GM23248 (cell line): ENCODE measurements at places on chromosomes 6 and 20. TPM values are rescaled to one million over a fixed set of nuclear protein-coding genes. Genes with fewer than 3 reads are reported as not detected.
A peak's percentile ranks its signal among the peaks of the same experiment; 100 is the strongest.

The NRSN1 gene
- not detected in 2 replicates for total RNA-seq

DNA sequence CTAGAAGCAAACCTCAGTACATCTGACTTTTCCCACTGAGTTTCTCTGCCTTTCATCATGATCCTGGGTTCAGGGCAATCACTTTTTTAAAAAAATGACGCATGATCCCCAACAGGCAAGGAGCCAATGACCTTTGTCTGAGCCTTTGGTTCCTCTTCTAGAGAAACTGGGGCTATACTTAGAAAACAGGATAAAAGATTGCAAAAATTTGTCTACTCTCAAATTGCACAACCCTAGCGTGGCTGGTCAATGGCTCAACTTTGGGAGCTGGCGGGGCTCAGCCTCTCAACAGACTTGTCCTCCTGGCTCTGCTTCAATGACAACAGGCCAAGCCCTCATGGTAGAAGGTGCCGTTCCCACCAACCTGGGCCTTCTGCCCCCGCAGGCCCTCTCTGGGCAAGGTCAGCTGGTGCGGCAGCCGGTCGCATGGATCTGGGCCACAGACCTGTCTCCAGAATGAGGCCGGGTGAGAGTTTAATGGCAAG, 48.7 kb downstream of the PDYN start:
- H3K4me3 ChIP-seq = no peak overlapping the region
- peak; percentile 89 for DNase-seq
- H3K36me3 ChIP-seq = no peaks in the 10 kb centered on the region
- peak overlapping the region; percentile 79 for H3K27ac ChIP-seq
- no peaks in the 10 kb centered on the region for H3K27me3 ChIP-seq

GRCh38 chr6:154306696-154307095, 49.9 kb downstream of the IPCEF1 start:
- H3K4me1 ChIP-seq = peaks cover 8% of the 10 kb centered on the region; the same call in 1 of the 2 replicates
- no peaks in the 10 kb centered on the region for H3K27me3 ChIP-seq
- no peak overlapping the region for H3K4me3 ChIP-seq
- no peak for DNase-seq
- no peak overlapping the region for H3K27ac ChIP-seq
- H3K36me3 ChIP-seq = no peaks in the 10 kb centered on the region

- no peaks in the 10 kb centered on the region for H3K27me3 ChIP-seq
- peaks cover 13% of the 10 kb centered on the region for H3K4me1 ChIP-seq
- no peak for DNase-seq
- no peaks in the 10 kb centered on the region for H3K36me3 ChIP-seq
These were observed 10.0 kb upstream of the POU5F1 start for GRCh38 chr6:31180500-31180899.

GRCh38 chr20:41572010-41572572, 46.1 kb downstream of the CHD6 start:
- H3K4me3 ChIP-seq = no peak overlapping the region
- H3K27me3 ChIP-seq = no peaks in the 10 kb centered on the region

DNA sequence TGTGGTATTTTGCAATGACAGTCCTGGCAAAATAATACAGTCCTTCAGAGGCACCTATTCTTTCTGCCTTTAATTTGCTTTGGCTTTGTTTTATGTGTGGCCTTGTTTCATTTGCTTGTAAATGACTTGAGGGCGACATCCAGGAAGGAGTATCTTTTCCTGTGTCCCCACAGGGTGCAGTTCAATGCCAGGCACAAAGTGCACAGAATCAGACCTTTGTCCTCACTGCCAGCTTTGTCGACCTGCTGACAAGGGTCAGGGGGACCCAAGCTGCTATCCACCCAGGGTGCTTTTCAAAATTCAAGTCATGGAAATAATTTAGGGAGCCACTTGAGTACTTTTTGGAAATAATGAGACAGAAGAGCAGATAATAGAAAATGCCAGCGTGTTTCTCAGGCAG, 37.0 kb upstream of the CDKN1A start:
- no peak for DNase-seq
- no peaks in the 10 kb centered on the region for H3K36me3 ChIP-seq
- H3K4me3 ChIP-seq = no peak overlapping the region
- no peaks in the 10 kb centered on the region for H3K27me3 ChIP-seq

The MUC21 gene
- not detected in 2 replicates for total RNA-seq

GRCh38 chr6:100633096-100633777, 168.5 kb upstream of the SIM1 start:
- no peaks in the 10 kb centered on the region for H3K27me3 ChIP-seq
- peak overlapping the region; percentile 11; the same call in 1 of the 2 replicates for H3K4me3 ChIP-seq
- H3K36me3 ChIP-seq = peaks cover 22% of the 10 kb centered on the region; the same call in 1 of the 2 replicates
- H3K27ac ChIP-seq = peak overlapping the region; percentile 93

DNA sequence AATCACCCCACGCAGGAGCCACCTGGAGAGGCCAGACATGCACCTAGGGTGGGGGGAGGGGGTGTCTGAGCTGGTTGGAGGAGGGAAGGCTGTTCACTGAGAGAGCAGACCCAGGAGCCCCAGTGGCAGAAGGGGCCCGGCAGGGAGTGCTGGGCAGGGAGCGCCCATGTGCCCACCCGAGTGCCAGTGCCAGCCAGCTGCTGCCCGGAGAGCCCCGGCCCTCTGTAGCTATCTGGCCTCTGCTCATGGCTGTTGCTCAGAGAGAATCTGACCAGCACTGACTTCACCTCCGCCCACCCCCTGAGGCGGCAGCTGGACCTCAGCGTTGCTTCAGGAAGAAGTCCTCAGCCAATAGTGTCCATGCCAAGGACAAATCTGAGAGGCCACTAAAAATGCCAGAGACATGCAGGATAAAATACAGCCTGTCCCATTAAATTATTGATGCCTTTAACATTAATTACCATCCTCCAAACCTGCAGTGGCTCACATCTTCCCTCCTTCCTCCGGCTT, 22.8 kb downstream of the SLC17A9 start:
- no peak for DNase-seq
- no peak overlapping the region for H3K27ac ChIP-seq
- no peaks in the 10 kb centered on the region for H3K36me3 ChIP-seq
- H3K4me3 ChIP-seq = no peak overlapping the region
- no peaks in the 10 kb centered on the region for H3K4me1 ChIP-seq

DNA sequence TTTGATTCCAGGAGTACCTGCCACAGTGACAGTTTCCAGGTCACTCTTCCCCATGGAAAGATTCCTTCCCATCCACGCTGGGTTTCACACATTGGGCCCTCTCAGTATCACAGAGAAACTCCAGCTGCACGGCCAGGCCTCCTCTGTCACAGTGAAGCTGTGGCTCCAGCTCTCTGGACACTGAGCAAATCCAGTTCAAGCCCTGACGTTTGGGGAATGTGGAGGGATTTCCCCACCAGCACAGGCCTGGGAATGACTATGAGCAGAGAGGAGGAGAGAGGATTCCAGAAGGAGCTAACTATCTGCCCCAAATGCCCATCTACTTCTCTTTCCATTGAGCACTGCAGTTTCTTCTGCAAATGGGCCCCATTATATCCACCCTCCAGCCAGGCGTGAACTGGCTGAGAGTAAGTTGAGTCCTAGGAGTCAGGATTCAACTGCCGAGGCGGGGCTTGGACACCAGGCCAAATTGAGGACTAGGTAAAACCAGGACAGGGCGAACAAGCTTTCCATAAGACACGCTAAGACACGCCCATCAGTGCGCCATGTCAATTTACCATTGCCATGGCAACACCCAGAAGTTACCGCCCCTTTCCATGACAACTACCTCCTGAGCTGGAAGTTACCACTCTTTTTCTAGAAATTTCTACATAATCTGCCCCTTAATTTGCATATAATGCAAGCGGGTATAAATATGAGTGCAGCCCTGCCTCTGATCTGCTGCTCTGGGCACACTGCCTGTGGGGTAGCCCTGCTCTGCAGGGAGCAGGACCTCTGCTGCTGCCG, 9.2 kb upstream of the BNIP5 start:
- no peaks in the 10 kb centered on the region for H3K36me3 ChIP-seq
- peaks cover 11% of the 10 kb centered on the region for H3K4me1 ChIP-seq
- no peak overlapping the region for H3K27ac ChIP-seq
- DNase-seq = no peak
- H3K27me3 ChIP-seq = no peaks in the 10 kb centered on the region

The SNX21 gene
- total RNA-seq = 88.4 and 100 TPM in 2 replicates

- no peak for DNase-seq
- no peaks in the 10 kb centered on the region for H3K36me3 ChIP-seq
- peaks cover 71% of the 10 kb centered on the region for H3K4me1 ChIP-seq
- no peaks in the 10 kb centered on the region for H3K27me3 ChIP-seq
- peak overlapping the region; percentile 91 for H3K27ac ChIP-seq
- no peak overlapping the region for H3K4me3 ChIP-seq
These were observed 83.3 kb upstream of the SIRPA start for GRCh38 chr20:1811621-1812498.

The ARMH2 gene
- not detected in 2 replicates for total RNA-seq

GRCh38 chr6:83055366-83055964, 10.2 kb downstream of the UBE3D start:
- peak; percentile 69 for DNase-seq
- H3K27ac ChIP-seq = no peak overlapping the region
- H3K4me1 ChIP-seq = peaks cover 4% of the 10 kb centered on the region
- H3K27me3 ChIP-seq = no peaks in the 10 kb centered on the region

The NKX2-2 gene
- not detected in 2 replicates for total RNA-seq

DNA sequence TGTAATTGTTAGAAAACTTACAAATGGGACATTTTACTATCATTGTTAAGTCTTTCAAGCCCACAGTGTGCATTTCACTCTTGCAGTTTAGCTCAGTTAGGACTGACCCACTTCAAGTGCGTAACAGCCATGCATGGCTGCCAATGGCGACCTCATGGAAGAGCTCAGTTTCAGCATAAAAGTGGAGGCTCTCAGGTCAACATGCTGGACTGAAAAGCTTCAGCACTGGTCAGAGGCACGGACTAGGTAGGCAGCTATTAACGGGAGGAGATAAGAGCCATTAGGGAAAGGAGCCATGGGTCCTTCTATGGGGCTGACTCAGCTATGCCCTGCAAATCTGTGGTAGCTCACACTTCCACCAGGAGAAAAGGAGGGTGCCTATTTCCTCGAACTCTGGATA, 101.8 kb downstream of the TTLL2 start:
- H3K36me3 ChIP-seq = no peaks in the 10 kb centered on the region
- H3K27ac ChIP-seq = no peak overlapping the region
- H3K4me1 ChIP-seq = no peaks in the 10 kb centered on the region
- DNase-seq = no peak
- H3K27me3 ChIP-seq = no peaks in the 10 kb centered on the region

- DNase-seq = no peak
- no peaks in the 10 kb centered on the region for H3K27me3 ChIP-seq
- no peaks in the 10 kb centered on the region for H3K4me1 ChIP-seq
- H3K36me3 ChIP-seq = no peaks in the 10 kb centered on the region
- no peak overlapping the region for H3K4me3 ChIP-seq
- no peak overlapping the region for H3K27ac ChIP-seq
These were observed 12.5 kb downstream of the ID1 start for GRCh38 chr20:31617432-31618104.

DNA sequence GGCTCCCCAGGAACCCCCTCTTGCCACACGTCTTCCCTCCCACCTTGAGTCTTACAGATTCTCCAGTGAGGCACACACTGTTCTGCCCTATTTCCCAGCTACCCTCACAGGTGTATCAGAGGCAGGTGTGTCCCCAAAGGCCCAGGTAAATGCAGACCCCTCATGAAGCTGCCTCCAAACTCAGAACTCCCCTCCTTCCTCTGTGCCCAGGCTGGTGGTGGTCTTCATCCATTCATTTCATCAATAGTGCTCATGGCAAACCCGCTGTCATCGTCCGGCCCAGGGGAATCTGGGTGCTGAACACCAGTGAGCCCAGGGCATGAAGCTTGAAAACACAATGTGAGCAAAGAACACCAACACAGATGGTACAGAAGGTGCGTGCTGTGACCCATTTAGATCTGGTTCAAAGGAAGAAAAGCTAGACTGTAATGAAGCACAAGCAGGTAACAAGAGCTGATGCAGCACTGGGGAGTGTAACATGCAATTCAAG, 213.1 kb downstream of the SYNDIG1 start:
- no peaks in the 10 kb centered on the region for H3K27me3 ChIP-seq
- no peak for DNase-seq
- no peaks in the 10 kb centered on the region for H3K4me1 ChIP-seq
- no peak overlapping the region for H3K4me3 ChIP-seq
- H3K27ac ChIP-seq = no peak overlapping the region
- no peaks in the 10 kb centered on the region for H3K36me3 ChIP-seq

GRCh38 chr20:926670-927069, 10.5 kb upstream of the ANGPT4 start:
- H3K27ac ChIP-seq = no peak overlapping the region
- H3K36me3 ChIP-seq = no peaks in the 10 kb centered on the region
- H3K27me3 ChIP-seq = peaks cover 4% of the 10 kb centered on the region; the same call in 1 of the 2 replicates
- H3K4me3 ChIP-seq = no peak overlapping the region
- H3K4me1 ChIP-seq = no peaks in the 10 kb centered on the region

DNA sequence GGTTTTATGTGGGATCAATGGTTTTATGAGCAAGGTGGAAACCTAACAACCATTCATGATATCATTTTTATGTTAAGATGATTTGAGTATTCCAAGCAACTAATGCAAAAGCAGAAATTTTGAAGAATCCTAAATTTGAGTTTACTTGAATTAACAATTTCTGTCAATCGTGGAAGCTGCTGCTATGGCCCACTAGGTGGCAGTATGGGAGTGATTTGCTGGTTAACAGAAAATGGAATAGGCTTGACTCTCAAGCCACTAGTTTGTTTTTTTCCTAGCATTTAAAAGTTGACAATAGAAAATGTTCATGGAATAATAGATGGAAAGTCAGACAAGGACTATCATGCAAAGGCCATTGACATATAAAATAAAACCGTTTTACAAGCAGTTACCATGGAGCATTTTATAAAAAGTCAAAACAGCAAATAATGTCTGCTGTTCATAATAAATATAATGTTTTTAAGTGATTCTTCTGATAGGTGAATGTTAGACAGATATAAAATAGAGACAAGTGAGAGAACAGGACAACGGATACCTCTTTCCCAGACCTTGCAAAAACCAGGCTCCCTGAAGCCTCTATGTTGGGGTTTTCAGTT, 43.0 kb upstream of the TMEM200A start:
- H3K4me1 ChIP-seq = peaks cover 31% of the 10 kb centered on the region
- H3K4me3 ChIP-seq = no peak overlapping the region
- H3K27ac ChIP-seq = no peak overlapping the region
- DNase-seq = peak; percentile 76
- no peaks in the 10 kb centered on the region for H3K27me3 ChIP-seq

The SMOC2 gene
- not detected in 2 replicates for total RNA-seq

- H3K36me3 ChIP-seq = no peaks in the 10 kb centered on the region
- H3K4me1 ChIP-seq = no peaks in the 10 kb centered on the region
- DNase-seq = peak; percentile 73
- no peaks in the 10 kb centered on the region; the same call in none of the 2 replicates for H3K27me3 ChIP-seq
- no peak overlapping the region for H3K4me3 ChIP-seq
- H3K27ac ChIP-seq = no peak overlapping the region
These were observed 13.9 kb upstream of the KLHL31 start for GRCh38 chr6:53679446-53679933.

The BNIP5 gene
- not detected in 2 replicates for total RNA-seq

GRCh38 chr6:128168244-128168643, 267.4 kb upstream of the THEMIS start:
- H3K27ac ChIP-seq = no peak overlapping the region
- H3K36me3 ChIP-seq = no peaks in the 10 kb centered on the region
- peak; percentile 1 for DNase-seq

- no peaks in the 10 kb centered on the region for H3K27me3 ChIP-seq
- no peaks in the 10 kb centered on the region for H3K36me3 ChIP-seq
- no peak overlapping the region for H3K27ac ChIP-seq
These were observed 335.4 kb upstream of the SPTLC3 start for GRCh38 chr20:12673352-12673751.
